ENCODE measurements at places on chromosomes 2 and 18. TPM values are rescaled to one million over a fixed set of nuclear protein-coding genes. Genes with fewer than 3 reads are reported as not detected.
A peak's percentile ranks its signal among the peaks of the same experiment; 100 is the strongest.

Gene CD226
- 0.49 TPM for total RNA-seq

Gene DOK1
- total RNA-seq = 3.1 TPM

Gene REG3G
- total RNA-seq = not detected

Gene PRSS56
- total RNA-seq = not detected

DNA sequence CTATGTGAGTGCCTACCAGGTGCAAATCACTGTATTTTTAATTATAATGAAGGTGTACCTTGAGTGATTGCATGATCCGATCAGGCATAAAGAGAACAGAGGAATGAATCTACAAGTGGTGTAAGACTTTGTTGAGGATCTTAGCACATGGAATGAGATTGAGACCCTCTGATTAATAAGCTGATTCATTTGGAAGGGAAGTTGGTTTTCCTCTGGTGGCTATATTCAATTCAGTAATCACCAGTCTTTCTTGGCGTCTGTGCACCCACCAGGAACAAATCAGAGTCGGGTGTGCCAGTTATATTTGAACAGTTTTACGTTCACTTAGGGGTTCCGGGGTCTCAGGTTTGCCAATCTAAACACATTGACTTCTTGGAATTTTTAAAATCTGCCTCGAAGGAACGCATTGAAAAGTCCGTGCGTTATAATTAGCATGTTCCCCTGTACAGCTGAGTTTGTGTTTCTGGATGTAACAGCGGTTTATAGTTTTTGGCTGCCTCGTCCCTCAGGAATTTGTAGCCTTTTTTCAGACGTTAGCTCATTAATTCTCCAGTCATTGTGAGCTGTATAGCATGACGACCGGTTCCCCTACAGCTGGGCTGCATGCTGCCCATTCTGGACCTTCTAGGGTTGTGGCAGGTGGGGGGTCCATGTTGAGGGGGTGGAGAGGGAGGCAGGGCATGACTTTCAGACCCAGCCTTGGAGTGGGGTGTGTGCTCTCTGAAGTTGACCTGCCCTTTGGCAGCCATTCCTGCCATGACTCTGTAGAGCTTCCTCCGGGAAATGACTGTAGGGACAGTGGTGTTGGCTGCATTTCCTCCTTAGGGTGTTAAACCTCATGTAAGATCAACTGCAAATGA, 20.3 kb downstream of the MYO1B start:
- DNase-seq = peak; percentile 76

DNA sequence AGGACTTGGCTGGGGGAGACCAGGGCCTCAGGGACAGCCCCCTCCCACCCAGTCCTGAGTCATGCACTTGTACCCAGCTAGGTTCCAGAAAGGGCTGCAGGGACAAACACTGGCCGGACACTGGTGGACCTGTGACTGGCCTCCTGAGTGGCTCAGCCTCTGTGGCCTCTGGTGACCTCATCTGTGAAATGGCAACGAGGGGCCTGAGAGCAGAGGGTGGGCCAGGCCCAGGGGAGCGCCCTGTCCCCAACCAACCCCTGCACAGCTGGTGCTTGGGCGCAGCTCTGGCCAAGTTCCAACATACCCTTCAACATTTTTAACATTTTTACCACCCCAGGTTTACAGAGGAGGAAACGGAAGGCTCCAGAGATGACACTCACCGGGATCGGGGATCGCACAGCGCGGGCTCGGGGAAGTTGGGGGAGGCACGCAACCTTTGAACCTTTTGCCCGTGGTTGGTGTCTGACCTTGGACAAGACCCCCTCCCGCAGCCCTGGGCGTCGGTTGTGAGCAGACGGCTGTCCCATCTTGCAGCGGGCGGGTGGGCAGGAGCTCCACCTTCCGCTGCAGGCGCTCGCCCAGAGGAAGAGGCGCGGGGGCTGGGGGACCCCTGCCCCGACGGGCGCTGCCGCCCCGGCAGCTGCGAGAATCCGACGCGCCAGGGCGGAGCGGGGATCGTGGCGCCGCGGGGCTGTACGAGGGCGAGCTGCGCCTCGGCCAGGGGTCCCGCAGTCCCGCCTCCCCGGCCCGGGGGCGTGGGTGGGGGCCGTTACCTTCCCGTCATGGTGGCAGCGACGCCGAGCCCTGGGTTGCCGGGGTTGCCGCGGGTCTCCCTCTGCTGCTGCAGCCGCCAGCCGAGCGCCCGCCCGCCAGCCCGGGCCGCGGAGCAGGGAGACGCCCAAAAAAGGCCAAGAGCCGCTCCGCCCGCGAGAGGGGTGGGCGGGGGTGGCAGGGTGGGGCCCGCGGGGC, 805 bp downstream of the LIMS2 start:
- peak; percentile 25 for DNase-seq

DNA sequence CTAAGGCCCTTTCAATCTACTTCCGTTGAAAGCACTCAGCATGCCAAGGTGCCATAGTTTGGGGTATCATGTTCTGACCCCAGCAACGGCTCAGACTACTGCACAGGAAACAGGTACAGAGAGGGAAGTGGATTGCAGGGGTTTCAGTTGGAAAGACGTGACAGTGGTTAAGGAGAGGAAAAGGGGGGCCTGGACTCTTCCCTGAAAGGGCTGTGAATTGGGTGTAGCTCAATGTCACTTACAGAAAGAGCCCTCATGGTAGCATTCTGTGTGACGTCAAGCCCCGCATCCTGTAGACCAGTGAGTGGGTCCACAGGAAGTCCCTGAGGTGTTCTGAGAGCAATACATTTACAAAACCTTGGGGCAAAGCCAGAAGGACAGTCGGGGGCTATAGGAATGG, 121.5 kb upstream of the GYPC start:
- DNase-seq = no peak

DNA sequence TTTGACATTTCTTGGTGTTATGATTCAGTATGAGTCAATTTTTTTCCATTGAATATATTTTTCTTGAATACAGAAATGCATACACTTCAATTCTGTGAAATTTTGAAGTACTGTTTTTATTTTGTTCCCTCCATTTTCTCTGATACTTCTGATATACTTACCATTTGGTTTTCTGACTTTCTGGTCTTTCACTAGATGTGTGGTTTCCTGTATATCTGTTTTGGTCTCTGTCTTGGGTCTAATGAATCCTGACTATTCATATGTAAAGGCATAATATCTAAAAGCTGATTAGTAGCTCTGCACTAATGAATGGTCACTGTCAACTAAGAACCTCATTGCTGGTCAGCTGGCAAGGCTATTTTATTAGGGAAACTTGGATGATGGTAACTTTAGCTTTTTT, 345.6 kb downstream of the GRB14 start:
- DNase-seq = no peak

GRCh38 chr2:656676-657075, 20.5 kb downstream of the TMEM18 start:
- no peak for DNase-seq

DNA sequence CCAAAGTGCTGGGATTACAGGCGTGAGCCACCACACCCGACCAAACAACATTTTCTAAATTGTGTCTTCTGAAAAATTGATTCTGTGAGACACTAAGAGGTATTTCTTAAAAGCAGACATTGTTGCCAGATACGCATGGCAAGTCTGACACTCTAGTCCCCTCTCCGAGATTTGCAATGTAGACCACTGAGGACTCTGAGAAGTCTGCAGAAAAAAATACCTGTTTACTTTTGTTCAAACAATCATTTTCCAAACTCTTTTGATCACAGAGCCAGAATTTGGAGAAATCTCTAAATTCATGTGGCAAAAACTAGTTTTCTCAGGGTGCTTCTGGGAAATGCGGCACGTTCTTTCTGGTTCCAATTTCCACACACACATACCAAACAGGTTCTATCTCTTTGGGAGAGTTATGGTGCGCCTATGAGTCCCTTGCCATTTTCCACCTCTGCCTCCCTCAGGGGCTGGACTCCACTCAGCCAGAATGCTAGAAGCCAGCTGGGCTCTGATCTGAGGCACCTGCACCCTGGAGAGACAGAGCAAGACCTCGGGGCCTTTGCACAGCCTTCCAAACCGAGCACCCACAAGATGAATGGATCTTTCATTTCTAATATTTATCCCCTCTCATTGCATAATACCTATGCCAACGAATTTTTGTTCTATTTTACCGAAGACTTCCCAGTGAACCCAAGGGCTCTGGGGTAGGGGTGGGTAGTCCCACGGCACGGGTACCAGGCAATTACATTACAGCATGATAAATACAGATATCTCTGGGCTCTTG, 152.7 kb downstream of the MYCN start:
- no peak for DNase-seq

- DNase-seq = peak; percentile 15
Measured at GRCh38 chr18:45464619-45465018, 150.7 kb upstream of the SLC14A2 start.

DNA sequence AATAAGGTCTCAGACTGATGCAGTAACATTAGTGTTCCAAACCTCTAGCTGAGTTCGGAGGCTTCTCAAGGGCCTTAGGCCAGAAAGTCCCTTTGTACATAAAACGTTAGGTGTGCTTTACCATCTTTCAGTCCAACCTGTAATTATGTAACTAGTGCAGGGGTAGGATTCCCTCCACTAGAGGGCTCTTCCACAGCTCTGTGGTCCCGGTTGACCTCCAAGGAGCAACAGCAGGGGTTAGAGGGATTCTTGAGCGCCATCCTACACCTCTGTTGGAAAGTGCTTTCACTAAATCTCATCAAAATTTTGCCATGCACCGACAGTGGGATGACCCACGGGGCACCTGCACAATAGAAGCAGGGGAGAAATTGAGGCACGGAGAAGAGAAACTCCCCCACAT, 155.8 kb upstream of the LRP1B start:
- no peak for DNase-seq
